Activated CD4-positive, alpha-beta T cell treated with anti-CD3 and anti-CD28 coated beads for 36 hours (primary cell): ENCODE measurements at places on chromosomes 4 and X.

- peak; percentile 21 for DNase-seq
Measured at GRCh38 chr4:79576429-79576753, 168.4 kb upstream of the GK2 start.

DNA sequence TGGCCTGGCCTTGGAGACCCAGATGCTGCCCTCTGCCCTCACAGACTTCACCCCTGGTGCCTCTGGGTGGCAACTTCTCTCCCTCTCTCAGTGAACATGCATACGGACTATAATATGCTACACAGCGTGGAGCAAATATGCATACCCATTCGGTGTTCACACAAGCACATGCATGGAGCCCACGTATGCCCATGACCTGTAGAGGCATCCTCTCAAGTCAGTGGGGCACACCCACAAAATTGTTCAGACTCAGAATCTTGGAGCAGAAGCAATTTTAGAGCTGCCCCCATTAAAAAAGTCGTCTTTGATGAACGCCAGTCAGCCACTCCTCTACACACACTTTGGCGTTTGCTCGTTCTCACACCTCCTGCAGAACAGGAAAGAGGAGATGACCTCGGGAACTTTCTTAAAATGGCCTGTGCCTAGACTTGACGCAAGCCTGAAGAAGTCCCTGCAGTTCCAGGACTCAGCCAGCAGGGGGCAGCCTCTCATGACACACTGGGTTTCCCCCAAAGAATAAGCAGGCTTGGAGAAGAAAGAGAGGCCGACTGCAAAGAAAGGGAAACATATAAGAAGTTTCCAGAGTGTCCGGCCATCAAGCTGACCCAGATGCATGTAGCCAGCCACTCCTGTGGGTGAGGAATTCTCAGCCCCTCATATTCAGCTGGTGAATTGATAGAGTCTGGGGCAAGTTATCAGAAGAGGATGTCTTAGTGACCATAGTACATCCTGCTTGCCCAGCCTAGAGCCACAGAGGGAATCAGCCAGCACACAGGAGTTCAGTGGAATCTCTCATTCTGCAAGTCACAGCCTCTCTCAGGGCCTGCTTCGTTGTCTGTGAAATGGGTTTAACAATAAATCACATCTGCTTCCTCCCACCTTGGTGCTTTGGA lies 17.3 kb downstream of the APLN start:
- DNase-seq: peak; percentile 85

GRCh38 chrX:34879886-34880285 lies 62.7 kb upstream of the FAM47B start:
- DNase-seq: no peak

- no peak for DNase-seq
Measured at GRCh38 chr4:73213916-73214653, 44.5 kb downstream of the ANKRD17 start.

GRCh38 chr4:39044364-39044955 lies 12.3 kb upstream of the TMEM156 start:
- peak; percentile 99 for DNase-seq

DNA sequence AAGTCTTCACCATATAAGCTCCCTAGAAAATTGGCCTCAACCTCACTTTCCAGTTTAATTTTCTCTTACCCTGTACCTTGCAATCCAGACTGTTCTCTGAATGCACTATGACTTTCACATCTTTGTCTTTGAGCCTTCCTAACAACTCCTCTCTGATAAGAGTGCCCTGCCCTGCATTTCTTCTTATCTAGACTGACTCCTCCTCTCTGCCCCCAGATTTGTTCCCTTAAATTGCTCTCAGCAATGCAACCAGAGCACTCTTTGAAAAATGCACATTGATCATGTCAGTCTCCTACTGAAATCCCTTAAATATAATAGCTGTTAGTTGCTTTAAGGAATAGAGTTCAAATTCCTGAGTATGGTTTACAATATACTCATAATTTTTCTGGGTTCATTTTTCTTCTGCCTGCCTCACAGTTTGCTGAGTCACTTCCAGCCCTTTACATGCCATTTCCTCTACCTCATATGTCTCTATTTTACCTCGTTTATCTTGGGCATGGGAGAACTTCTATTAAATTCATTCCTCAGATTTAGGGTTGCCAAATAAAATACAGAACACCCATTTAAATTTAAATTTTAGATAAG lies 582.7 kb upstream of the AADAT start:
- no peak for DNase-seq

DNA sequence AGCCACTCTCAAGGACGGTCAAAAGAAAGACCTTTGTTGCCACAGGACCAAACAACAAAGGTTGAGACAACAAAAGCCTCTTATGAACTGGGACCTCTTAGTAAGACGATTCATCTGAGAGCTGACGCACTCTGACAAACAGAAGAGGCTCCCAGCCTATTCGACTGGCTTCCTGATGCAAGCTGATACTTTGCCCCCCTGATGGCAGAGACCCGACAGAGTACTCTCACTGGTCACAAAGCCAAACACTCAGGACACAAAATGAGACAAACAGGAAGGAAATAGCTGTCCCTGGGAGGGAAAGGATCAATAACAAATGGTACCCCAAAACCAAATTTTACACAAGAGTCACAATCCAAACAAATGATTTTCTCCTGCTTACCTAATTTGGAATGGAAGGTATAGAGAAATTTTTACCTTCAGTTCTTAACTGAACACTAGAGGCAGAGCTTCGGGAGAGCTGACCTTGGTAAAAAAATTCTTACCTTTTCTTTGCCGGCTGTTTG lies 75.2 kb upstream of the PLAC8 start:
- DNase-seq: no peak

- no peak for DNase-seq
Measured at GRCh38 chr4:2424581-2424980, 5.8 kb downstream of the CFAP99 start.

DNA sequence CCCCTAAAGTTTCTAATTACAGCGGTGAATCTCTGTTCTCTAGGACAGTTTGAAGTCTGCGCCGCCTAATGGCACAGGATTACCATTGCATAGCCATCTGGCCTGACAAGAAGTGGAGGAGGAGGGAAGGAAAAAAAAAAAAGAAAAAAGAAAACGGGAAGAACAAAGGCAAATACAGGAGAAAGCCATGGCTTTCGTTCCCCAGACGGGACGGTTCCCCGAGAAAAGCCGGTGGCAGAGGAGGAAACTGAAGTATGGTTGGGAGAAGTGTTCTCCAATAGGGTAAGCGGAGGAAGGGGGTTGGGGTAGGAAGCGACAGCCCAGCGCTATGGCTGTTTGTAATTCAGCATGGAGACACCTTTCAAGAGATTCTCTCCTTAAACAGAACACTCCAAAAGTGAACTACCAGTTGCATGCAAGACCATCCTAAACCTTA lies 80.8 kb downstream of the HMGN5 start:
- peak; percentile 60 for DNase-seq

DNA sequence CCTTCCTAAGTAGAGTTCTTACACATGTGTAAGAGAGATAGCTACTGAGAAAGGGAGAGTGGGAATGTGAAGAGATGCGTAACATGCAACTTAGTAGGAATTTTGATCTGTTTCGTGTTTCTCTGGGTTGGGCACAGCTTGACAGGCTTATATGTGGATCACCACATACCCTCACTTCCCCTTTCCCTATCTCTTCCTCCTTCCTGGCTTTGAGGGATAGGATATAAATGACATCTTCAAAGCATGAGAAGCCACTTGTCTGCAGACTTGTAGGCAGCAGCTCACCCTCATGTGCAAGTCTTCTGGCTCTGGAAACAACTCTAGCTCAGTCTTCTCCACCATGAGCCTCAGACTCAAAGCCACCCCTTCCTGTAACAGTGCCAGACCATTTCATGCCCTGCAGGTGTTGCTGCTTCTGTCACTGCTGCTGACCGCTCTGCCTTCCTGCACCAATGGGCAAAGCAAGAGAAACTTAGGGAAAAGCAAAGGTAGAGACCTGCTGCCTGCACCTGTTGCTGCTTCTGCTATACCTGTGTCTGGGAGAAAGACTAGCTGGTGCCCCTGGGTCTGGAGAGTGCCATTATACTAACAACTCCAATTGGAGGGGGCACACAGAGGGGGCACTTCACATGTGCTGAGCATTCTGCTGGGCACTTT lies 5.4 kb upstream of the PF4V1 start:
- DNase-seq: no peak

DNA sequence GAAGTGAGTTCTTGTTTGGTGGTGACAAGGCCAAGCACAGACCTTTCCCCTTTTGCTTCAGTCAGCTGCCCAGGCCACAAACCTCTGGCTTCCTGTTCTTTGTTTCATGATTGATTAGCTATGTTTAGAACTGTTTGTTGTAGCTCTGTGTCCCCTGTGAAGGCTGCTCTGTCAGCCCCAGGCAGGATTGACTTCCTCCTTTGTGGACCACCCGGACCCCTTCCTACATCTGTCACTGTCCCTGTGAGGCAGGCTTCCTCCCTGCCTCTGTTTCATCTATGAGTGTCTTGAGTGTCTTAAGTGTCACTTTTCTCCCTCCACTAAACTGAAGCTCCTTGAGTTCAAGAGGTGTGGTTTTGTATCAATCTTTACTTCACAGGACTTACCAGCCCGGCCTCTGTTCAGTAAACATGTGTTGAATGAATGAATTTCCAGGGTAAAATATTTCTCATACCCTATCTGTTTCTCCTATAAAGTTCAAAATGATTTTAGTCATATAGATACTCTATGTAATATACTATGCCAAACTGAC lies 83.5 kb downstream of the ZNF674 start:
- no peak for DNase-seq

- no peak for DNase-seq
Measured at GRCh38 chr4:6377626-6378492, 94.6 kb downstream of the PPP2R2C start.

DNA sequence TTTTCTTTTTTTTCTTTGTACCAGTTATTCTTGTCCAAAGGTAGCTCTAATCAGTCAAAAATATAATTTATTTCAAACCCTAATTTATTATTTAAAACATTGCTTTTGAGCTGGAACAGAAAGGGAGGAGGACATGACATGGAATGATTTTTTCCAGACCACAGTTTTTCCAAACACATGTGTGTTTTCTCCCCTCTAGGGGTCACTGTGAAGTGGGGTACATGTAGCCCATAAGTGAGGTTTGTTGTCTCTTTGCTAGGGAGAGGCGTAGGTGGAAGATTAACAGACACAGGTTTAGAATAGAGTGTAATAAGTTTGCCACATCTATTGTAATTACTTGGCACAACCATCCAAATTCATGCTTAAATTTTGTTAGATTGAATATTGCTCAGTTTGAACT lies 83.0 kb downstream of the TNIP2 start:
- no peak for DNase-seq

DNA sequence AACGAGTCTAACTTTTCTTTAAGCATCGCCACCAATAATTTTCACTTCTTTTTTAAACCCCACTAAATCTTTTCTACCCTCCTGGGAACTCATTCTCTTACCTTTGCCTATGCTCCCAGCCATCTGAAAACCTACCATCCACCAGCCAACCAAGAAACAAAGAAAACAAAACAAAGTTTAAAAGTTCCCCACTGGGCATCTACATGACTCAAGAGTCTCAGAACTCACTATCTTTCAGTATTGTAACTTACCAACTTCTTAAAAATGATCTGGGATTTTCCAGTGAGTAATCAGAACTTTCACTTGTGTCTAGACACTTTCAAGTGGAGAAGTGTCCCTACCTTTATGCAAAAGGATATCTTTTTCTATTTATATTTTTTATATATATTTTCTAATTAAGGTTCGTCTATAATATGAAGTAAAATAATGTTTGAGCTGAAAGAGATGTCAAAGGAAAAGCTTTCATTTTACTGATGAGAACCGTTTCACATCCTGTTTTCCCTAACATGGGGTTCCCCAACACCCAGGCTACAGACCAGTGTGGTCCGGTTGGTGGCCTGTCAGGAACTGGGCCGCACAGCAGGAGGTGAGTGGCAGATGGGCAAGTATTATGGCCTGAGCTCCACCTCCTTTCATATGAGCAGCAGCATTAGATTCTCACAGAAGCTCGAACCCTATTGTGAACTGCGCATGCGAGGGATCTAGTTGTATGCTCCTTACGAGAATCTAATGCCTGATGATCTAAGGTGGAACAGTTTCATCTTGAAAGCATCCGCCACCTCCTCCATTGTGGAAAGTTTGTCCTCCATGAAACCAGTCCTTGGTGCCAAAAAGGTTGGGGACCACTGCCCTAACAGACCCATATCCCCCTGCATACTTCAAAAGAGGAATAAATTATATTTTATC lies 9.8 kb upstream of the TIGD2 start:
- peak; percentile 16 for DNase-seq

DNA sequence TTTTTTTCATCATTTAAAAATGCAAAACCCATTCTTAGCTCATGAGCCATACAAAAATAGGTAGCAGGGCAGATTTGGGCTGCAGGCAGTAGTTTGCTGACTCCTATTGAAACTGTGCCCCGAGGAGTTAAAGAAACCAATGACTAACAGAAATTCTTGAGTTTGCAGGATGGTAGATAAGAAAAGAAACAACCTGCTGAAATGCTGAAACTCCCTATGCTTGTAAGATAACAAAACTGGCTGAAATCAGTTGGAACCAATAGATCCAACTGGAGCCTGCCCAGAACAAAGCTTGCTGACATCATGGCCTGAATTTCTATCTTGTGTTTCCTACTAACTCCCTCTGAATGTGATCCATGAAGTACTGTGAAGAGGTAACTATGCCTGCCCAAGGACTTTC lies 68.6 kb downstream of the ANOS1 start:
- no peak for DNase-seq
